Mesendoderm (in vitro differentiated cells): ENCODE measurements at places on chromosomes 12 and 14.

DNA sequence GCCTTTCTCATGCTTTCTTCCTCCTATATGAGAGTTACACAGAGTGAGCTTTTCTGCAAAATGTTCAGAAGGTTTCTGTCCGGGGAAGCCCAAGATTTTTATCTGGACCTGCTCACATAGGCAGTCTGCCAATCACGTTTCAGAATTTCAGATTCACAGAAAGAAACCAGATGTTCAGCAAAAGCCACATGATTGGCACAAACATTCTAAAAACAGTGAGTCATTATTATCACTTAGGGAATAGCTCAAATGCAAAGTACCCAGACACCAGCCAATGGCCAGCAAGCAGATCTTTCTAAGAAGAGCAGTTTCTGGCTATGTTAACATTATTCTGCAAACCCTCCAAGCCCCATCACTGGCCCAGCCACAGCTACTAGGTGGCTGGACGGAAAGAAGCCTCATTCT is 1558.5 kb upstream of the TMEM132C start:
- DNase-seq, result no peak

DNA sequence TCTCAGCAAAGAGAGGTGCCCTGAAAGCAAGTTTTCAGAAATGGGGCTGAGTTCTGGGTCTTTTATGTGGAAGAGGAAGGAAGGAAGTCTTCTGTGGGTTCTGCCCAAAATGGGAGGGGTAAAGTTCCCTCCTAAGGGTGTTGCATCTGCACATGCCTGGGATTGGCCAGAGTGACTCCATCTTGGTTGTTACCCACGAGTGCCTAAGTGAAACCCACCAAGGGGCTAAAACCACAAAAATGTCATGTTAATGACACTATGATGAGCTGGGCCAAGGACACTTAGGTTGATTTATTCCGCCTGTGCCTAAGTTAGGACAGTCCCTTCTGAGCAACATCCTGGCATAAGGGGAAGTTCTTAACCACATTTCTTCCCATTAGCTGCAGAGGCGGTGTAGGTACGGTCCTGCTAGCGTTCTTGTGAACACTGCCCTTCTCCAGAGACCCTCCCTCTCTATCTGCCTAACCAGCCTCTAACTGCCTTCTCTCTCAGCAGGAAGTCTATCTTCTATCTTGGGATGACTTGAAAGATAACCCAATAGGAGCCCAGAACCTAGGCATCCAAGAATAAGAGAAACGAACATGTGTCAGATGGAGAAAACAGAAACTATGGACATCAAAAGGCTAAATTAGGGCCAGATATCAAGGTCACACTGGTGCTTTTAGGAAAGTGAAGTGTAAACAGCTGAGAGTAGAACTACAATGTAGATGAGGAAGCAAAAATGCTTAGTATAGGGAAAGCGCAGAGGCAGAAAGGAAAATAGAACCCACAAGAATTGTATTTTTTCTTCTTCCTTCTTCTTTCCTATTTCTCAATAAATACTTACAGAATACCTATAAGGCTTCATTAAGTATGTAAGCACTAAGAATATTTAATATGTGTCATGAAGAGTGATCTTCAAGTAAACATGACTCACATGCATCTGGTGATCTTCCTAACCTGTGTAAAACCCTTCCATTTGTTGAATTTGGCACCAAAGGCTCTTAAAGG is 104.2 kb upstream of the AMN1 start:
- DNase-seq, result no peak

- DNase-seq, result no peak
Observed at GRCh38 chr12:122533856-122534255, 6.8 kb downstream of the KNTC1 start.

- DNase-seq, result no peak
Observed at GRCh38 chr12:127595506-127595905, 671.5 kb upstream of the TMEM132C start.

GRCh38 chr12:104569346-104570173 is 112.8 kb downstream of the CHST11 start:
- DNase-seq, result no peak
